ENCODE measurements at places on chromosomes 1 and 21.

DNA sequence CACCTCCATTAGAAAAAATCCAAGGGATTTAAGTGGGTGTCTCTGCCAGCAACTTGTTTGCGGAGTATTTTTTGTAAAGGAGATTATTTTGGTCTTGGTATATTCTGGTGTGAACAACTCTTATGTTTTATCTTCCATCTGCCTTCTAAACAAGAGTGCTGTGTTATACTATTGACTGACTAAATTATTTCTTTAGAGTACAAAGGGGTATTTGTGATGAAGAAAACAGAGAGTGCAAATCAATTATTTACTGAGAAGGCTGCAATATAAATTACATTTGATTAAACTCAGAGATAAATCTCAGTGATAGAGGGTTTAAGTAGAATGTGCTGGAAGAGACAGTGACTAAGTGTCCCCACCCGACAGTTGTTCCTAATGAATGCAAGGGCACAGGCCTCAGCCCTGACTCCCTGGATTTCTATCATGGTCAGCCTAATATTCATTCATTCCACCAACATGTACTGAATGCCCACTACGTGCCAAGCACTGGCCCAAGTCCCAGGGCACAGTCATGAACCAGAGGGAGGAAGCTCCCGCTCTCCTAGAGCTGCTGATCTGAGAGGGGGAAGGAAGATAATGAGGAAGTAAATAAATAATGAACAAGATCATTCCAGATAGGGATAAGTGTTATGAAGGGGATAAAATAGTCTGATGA, 196.9 kb upstream of the C8B start:
- DNase-seq = no peak

DNA sequence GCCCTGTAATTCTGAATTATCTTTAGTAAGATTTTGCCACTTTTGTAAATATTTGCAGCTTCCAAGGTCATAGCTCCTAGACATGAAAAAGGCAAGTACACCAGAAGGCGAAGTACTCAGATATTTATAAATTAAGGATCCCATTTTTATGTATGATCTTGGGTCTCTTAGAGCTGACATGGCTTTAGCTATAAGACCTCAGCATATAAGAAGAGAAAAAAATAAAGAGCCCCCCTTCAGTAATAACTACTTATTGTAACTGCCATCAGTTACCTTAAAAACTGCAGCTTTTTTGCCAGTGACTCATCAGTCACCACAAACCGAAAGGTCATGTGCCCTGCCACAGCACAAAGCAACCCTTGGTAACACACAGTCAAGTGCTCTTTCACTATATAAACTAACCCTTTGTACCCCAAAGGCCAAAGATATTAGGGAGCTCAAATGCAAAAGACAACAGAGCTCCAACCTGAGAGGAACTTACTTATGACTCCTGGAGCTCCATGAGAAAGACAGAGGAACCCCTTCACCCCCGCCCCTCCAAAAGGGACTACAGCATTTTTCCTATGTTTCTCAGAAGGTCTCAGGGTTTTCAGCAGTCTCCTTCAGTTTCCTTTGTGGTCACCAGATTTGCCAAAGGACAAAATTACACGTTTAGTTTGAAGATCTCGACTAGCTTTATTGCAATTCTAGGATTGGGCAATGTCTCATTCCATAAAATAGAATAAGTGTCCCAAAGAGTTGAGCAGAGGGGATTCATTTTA, 219.8 kb upstream of the DUSP10 start:
- peak; percentile 25 for DNase-seq

- DNase-seq = no peak
Observed at GRCh38 chr1:232695621-232696385, 65.9 kb upstream of the SIPA1L2 start.

DNA sequence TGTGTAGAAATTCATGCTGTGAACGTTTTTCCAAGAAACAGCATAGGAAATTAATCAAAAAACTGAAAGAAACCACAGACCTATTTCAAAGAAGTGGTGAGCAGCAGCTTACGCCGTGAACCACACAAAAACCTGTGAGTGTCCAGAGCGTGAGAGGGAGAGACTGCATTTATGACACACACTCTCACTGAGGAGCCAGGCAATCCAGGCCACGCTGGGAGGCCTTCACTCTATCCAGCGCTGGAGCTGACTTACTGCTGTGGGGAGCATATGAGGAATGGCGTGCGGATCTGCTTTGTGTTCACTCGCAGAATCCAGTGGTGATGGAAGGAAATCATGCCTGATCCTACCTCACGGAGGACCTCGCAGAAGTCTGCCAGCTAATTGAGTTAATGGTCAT, 12.7 kb downstream of the ADAMTS1 start:
- no peak for DNase-seq

- DNase-seq = no peak
Observed at GRCh38 chr1:192067360-192067759, 90.9 kb upstream of the RGS18 start.

DNA sequence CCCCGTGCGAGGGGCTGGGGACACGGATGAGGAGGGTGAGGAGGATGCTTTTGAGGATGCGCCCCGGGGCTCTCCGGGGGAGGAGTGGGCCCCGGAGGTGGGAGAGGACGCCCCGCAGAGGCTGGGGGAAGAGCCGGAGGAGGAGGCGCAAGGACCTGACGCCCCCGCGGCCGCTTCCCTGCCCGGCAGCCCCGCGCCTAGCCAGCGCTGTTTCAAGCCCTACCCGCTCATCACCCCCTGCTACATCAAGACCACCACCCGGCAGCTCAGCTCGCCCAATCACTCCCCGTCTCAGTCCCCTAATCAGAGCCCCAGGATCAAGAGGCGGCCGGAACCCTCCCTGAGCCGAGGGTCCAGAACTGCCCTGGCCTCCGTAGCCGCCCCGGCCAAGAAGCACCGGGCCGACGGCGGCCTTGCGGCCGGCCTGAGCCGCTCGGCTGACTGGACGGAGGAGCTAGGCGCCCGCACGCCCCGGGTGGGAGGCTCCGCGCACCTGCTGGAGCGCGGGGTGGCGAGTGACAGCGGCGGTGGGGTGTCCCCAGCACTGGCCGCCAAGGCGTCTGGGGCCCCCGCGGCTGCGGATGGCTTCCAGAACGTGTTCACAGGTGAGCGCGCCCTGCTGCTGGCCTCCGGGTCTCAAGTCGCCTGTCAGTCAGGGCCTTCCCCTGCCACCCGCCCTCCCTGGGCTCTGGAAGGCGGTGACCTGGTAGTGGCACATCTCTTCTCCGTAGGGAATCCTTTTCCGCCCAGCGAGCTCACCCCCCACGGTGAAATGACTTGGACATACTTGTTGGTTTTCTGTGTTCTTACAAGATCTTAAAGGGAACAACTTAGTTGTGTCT, 1.7 kb downstream of the FMN2 start:
- no peak for DNase-seq

GRCh38 chr1:64526312-64526711, 56.4 kb downstream of the CACHD1 start:
- DNase-seq = no peak

DNA sequence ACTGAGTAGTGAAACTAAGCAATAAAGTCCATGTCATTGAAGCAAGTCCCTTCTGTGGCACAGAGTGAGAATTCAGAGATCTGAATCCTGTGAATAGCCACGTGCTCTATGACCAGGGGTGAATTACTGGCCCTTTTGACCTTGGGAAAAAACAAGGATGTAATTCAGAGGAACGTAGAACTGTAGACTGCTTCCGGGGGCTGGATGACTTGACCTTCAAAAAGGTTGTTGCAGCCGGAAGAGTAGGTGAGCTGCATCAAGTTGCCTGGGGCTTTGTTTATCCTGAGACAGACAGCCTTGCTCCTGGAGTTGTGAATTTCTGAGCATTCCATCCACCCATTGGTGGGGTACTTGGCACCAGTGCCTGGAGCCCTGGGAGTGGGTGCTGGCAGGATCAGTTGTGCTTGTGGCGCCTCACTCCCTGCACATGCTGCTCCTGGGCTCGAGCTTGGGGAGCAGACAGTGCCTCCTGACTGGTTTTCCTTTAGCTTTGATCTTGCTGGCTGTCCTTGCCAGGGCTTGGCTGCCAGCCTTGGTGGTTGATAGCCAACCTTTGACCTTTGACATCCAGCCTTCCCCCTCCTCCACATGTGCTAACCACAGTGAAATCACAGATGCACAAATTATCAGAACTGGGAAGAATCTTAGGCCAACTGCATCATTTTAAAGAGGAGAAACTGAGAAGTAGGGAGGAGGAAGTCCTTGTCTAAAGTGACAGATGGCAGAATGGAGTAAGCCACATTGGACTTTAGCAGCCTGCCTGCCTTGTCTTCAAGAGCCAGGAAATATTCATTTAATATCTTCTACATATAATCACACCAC, 16.2 kb upstream of the MYOG start:
- DNase-seq = no peak

DNA sequence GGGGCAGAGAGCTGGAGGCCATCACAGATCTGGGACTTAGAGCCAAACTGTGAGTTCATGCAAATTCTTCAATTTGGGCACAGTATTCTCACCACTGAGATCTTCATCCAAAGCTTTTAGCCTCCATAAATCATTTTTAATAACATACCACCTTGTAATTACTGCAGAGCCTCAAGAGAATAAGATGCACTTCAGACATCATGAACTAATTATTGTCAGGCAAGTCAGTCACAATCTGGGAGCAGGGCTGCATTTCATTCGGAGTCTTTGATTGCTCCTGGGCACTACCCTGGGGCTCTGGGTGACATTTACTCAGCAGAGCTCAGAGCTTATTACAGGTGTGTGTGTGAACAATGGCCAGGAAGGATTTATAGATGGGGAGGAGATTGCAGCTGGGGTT, 623.7 kb downstream of the PTPRU start:
- no peak for DNase-seq

- DNase-seq = no peak
Observed at GRCh38 chr1:99943223-99943794, 26.5 kb upstream of the SLC35A3 start.

- no peak for DNase-seq
Observed at GRCh38 chr1:119917304-119918055, 21.2 kb upstream of the ADAM30 start.

DNA sequence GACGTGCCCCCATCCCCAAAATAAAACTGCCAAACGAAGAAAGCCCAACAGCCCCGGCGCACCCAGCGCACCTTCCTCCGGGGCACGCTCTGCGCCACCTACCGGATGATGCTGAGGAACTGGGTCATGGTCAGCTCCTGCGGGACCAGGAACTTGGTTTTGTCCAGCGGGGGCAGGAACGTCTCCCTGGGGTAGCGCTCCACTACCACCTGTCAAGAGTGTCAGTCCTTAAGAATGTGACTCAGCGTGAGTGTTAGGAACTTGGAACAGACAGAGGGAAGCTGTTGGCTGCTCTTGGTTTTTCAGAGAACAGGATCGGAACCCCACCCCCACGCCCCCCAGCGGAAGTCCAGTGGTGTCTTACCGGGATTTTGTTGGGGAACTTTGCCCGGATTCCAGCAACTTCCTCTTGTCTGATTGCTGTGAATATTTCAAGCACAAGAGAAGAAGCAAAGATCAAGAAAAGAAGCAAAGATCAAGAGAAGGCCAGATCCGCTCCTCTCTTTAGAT, 431 bp downstream of the MAP1LC3C start:
- DNase-seq = peak; percentile 56

- DNase-seq = no peak
Observed at GRCh38 chr21:44694776-44695175, 2.2 kb upstream of the KRTAP10-12 start.

- DNase-seq = no peak
Observed at GRCh38 chr21:38083535-38083934, 167.3 kb upstream of the KCNJ6 start.

DNA sequence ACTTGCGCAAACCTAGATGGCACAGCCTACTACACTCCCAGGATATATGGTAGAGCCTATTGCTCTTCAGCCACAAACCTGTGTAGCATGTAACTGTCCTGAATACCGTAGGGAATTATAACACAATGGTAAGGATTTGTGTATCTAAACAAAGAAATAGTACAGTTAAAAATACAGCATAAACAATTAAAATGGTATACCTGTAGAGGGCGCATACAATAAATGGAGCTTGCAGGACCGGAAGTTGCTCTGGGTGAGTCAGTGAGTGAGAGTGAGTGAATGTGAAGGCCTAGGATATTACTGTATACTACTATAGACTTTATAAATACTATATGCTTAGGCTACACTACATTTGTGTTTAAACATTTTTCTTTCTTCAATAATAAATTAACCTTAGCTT, 99.3 kb downstream of the PLD5 start:
- DNase-seq = no peak

- no peak for DNase-seq
Observed at GRCh38 chr1:77986810-77987209, 7.9 kb upstream of the FUBP1 start.

DNA sequence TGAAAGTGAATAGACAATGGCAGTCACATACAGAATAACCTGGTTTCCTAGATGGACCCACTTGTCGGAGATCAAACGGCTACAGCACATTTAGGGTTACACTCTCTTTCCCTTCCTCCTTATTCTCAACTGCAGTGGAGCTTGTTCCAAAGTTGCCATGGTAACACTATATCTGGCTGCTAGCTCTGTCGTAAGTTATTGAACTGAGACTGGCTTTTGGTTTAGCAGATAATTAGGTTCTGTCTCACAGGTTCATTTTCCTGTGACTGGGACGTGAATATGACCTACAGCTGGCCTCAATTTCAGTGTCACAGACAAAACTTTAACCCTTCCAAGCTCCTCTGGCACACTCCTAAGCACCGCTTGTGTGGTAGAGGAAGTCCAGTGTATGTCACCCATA, 875.8 kb downstream of the USP25 start:
- no peak for DNase-seq

DNA sequence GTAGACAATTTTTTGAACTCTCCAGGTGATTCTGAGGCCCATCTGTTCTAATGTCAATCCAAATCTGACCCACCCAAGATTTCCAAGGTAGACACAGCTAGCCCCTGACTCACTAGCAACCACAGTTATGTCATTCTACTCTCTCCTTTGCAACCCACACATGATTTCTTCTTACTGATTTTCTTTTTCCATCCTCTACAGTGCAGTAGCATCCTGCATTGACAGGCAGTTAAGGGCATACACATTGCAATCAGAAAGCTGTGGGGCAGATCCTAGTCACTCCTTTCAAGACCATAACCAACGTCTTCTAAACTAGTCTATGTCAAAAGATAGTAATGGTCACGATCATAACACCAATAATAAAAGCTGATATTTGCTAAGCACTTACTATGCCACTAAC, 54.2 kb downstream of the JAK1 start:
- no peak for DNase-seq

GRCh38 chr1:1364266-1364665, 5.9 kb upstream of the MXRA8 start:
- no peak for DNase-seq

- peak; percentile 75 for DNase-seq
Observed at GRCh38 chr1:159854693-159855192, 7.7 kb downstream of the VSIG8 start.

DNA sequence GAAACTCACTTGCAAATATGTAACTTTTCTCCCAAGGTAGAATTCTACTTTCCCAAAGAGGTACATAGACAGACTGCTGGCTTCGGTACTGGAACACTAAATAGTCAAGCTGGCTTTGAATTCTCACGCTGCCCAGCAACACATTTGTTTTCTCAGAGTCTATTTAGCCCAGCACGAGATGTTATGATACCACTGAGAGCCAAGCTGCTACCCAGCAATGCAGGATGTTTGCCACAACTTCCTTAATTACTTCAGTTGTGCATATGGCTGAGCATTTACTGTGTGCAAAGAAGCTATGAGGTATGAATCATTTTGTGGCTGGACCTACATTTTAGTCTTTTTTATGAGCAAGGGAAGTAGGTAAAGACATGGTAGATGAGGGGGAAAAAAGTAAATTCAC, 793.2 kb downstream of the PLA2G4A start:
- DNase-seq = no peak
